Stimulated activated CD8-positive, alpha-beta memory T cell treated with anti-CD3 and anti-CD28 coated beads, Interleukin-12 subunit alpha, Interleukin-12 subunit beta, amount 100 ng/mL, for 1 hour (primary cell): ENCODE measurements at places on chromosomes 2 and 18.

DNA sequence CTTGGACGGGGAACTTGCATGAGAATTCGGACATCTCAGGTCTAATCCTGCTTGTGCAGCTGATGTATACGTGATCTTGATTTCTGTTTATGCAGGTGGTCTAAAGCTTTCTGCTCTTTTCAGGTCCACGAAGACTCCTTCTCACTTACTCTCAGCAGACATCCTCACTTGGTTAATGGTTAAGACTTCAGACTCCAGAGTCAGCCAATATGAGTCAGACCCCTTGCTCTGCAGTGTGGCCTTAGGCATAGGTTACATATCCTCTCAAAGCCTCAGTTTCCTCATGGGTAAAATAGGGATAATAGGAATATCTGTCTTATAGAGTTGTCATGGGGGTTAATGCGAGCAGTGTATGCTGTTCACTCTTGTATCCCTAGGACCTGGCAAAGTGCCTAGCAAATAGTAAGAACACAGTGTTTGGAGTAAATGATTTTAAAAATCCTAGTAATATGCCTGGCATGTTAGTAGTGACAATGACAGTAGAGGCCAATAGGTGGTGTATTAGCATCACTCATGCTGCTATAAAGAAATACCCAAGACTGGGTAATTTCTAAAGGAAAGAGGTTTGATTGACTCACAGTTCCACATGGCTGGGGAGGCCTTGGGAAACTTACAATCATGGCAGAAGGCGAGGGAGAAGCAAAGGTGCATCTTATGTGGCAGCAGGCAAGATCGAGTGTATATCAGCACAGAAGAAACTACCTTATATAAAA lies 42.3 kb downstream of the XRCC5 start:
- no peak for DNase-seq

DNA sequence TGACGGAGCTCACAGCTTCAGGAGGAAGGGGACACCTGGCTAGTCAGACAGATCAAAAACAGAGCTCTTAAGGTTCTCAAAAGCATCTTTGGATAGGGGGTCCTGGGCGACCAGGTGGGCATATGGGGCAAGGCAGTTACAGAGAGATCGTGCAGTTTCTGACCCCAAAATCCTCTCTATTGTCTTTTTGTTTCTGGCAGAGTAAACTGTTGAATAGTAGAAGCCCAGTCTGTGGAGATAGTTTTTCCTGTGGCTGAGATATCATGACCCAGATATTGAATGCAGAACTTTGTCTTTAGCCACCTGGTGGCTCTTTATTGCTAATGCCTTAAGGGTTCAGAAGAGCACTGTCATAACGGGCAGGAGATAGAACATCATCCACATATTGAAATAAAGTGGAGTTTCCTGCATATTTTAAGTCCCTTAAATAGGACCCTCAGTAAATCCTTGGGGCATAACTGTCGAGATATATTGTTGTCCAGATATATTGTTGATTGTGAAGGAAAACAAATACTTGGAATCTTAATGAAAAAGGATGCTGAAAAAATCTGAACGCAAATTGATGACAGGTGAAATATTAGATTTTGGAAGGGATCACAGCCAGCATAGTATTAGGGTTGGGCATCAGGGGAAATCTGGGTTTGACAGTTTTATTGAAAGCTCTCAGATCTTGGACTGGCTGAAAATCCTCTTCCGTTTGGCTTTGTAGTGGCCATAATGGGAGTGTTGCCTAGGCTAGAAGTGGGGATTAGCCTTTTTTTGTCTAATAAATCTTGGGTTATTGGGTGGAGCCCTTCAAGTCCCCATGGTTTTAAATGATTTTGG lies 14.1 kb upstream of the ZDBF2 start:
- no peak for DNase-seq

GRCh38 chr2:10465910-10466309 lies 17.8 kb upstream of the ODC1 start:
- no peak for DNase-seq

DNA sequence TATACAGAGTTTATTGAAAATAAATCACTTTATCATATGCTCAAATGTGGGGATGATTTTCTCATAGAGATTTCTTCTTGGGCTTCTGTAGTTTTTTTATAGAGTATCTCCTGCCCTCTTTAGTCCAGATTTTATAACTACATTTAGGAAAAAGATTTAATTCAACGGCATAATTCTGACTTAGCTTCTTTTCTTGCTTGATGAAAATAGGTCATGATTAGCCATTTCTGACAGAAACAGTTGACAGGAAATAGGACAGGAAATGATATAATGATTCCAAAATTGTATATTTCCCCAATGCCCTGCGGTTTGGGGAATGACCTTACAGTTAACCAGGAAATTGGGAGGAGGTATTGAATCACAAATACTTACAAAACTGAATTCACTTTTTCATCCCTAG lies 1531.9 kb upstream of the ACVR2A start:
- DNase-seq: no peak

DNA sequence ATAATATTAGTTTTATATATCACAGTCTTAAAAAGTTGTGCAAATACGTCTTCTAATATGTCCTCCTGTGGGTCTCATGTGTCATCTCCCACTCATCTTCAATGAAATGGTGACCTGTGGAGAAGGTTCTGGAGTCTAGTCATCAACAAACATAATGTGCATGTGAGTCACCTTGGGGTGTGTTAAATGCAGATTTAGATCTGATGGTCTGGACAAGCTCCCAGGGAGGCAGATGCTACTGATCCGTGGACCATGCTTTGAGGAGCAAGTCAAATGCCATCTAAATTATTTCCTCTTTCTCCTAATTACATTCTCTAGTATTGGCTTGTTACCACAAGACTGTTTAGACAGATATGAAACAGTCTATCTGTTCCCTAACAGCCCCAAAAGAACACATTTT lies 210.9 kb downstream of the CD226 start:
- DNase-seq: no peak

DNA sequence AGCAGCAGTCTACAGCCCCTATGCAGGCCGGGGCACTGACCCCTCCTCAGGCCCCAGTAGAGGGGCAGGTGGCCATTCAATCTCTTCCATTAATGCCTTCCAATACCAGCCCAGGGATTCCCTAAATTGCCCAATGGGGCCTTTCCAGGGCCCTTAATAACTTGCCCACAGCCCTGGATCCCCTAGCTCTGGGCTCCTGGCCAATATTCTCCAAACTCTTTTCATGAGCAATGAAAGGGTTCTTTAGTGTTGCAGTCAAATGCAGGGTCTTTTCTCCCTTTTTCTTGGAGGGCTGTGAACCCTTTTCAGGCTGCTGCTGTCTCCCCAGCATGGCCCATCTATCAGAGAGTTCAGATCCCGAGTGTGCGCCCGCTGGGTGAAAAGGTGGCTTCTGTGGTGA lies 41.3 kb upstream of the SLC1A4 start:
- no peak for DNase-seq

GRCh38 chr2:67684991-67685390 lies 287.9 kb downstream of the ETAA1 start:
- no peak for DNase-seq

DNA sequence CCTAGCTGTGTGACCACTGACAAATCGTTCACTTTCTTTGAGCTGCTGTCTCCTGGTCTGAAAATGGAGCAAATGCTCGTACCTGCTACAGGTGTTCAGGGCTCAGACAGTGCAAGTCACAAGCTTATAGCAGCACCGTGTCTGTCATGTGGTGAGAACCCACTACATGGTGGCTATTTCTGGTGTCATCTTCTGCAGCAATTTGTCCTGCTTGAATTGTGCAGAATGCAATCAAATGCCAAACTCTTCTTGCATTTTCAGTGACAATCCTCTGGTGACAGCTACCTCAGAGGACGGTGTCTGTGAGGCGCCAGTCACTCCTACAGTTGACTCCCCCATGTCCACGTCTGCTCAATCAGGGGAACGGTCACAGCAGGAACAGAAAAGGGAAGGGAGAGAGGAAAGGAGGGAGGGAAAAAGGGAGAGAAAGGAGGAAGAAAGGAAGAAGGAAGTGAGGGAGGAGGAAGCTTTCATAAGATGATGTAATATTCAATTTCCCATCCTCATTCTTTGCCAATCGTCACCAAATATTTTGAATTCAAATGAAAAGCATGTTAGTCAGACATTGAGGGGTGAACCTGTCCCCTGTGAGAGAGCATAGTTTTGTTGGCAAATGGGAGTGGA lies 122.2 kb downstream of the BCL2 start:
- DNase-seq: no peak

DNA sequence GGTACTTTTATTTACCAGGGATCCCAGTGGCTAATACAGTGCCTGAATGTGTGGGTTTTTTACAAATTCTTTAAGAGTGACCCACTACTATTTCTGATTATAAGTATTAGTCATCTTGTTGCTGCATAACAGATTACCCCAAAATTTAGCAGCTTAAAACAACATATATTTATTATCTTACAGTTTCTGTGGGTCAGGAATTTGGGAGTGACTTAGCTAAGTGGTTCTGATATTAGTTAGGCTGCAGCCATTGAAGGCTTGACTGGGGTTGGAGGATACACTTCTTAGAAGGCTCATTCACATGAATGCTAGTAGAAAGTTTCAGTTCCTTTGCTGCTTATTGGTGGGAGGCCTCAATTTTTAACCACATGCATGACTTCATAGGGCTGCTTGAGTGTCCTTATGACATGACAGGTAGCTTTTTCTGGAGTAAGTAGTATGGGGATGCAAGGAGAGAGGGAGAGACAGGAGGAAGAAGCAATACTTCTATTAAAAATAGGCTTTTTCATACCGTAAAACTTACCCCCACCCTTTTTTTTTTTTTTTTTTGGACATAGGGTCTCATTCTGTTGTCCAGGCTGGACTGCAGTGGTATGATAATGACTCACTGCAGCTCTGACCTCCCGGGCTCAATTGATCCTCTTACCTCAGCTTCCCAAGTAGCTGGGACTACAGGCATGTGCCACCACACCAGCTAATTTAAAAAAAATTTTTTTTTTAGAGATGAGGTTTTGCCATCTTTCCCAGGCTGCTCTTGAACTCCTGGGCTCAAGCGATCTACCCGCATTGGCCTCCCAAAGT lies 13.3 kb upstream of the POLE4 start:
- no peak for DNase-seq

DNA sequence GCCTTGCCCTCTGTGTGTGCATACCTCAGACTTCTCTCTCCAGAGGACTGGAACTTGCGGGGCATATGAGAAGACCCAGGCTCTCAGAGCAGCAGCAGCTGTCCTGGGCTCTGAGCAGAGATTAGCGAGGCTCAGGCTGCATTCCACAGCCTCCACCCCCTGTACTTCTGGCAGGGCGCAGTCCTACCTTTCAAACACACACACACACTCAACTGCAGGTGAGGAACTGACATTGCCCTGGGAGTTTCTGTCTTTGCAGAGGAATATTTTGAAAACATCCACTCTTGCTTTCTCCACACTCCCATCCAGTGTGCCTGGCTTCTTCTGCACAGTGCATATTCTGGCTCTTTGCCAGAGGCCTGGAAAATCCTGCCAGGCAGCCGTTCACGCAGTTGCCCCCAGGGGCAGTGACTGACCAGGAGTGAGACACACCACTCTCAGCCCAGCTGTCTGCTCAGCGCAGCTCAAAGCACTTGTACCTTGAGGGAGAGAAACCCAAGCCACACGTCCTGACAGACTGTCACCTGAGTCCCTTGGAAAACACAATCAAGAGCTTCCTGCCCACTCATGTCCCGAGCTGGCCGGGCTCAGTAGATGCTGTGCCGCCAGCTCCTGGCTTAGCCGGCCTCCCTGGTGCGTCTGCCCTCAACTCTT lies 460.8 kb downstream of the RNF144A start:
- DNase-seq: no peak

- DNase-seq: no peak
Observed at GRCh38 chr2:232235716-232236115, 142.8 kb upstream of the ALPP start.

DNA sequence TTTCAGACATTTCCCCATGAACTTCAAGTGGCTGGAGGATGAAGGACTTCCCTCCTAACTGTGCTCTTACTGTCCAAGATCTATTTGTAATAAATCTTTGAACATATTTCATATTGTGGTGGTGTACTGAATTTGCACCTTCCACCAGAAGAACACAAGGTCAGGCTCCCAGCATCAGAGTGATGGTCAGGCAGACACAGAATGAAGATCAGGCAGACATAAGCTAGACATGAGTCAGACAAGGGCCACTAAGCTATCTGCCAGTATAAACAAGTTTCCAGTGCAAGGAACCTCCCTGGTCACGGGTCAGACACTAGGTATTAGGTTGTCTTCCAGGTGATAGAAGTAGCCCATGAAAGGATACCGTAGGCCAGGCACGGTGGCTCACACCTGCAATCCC lies 20.0 kb downstream of the AQP12B start:
- no peak for DNase-seq

GRCh38 chr2:96271995-96272394 lies 6.0 kb downstream of the CIAO1 start:
- DNase-seq: no peak

DNA sequence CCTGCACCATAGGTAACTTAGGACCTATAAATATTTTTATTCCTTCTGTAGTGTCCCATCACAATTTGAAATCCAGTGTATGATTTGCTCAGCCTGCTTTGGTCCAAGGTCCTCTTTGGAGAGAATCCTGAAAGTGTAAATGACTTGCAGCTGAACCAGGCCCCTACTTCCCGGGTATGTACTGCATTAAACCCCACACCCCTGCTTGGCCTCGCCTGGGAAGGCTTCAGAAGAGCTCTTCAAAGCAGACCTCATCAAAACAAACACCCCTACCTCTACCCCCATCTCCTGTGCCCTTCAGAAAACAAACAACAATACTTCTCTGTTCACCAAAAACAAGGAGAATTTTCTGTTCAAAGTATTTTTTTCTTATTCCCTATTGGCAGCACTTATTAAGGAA lies 9.5 kb upstream of the SPTBN1 start:
- no peak for DNase-seq

DNA sequence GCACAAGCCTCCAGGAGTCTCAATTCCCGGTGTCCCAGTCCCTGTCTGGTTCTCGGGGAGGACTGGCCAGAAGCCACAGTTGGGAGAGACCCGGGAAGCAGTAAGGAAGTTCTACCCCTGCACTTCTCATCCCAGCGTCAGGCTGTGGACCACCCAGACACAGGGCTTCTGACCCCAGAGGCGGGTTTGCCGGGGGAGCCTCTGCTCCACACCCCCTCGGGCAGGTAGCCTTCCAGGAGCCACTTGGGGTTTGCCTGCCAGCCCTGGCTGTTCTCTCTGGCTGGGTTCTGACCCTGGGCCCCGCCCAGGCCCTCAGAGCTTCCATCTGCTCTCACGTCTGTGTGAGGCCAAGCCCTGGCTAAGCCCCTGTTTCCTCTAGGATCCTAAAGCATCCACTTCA lies 94.4 kb upstream of the GPC1 start:
- DNase-seq: no peak

GRCh38 chr2:97663626-97663961 lies 250 bp downstream of the ACTR1B start:
- no peak for DNase-seq

GRCh38 chr2:95052804-95053479 lies 27.4 kb downstream of the MAL start:
- DNase-seq: no peak

DNA sequence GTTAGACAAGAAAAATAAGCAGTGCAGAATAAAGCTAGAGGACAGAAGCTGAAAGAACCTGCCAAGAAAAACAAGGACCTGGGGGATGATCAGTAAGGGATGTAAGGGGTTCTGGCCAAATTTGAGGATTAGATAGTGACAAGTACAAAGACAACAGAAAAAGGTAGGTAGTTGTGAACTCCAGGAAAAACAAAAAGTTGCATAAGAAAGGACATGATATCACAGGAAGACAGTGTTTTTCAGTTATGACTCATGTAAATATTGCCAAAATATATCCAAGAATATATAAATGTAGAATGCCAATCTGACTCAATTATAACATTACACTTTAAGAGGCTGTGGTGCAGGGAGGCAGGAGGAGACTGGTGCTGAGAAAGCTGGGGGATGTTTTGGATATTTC lies 209.8 kb upstream of the SH3BP4 start:
- no peak for DNase-seq

GRCh38 chr2:62180975-62181374 lies 14.9 kb upstream of the B3GNT2 start:
- no peak for DNase-seq
